ENCODE measurements at places on chromosomes 4 and X. TPM values are rescaled to one million over a fixed set of nuclear protein-coding genes. Genes with fewer than 3 reads are reported as not detected.

Gene ZFP92
- 0.19 TPM for total RNA-seq

Gene PRICKLE3
- 6.2 TPM for total RNA-seq

Gene ATG4A
- 33.4 TPM for total RNA-seq

Gene MAGEB17
- not detected for total RNA-seq

Gene PAGE2B
- not detected for total RNA-seq

Gene TBX22
- total RNA-seq: not detected

Gene HNRNPH2
- total RNA-seq: 64.5 TPM

Gene AFM
- total RNA-seq: not detected

Gene TMSB15C
- total RNA-seq: 3.1 TPM

Gene CLCN5
- 16.3 TPM for total RNA-seq

Gene GAGE12E
- not detected for total RNA-seq

Gene CSN1S1
- total RNA-seq: not detected

Gene NOX1
- total RNA-seq: not detected

Gene DGKK
- not detected for total RNA-seq

Gene SLC49A3
- 5.1 TPM for total RNA-seq

Gene PCSK1N
- total RNA-seq: 0.19 TPM

Gene ABCG2
- 14.6 TPM for total RNA-seq

Gene SNCA
- total RNA-seq: 0.96 TPM

Gene S100P
- total RNA-seq: not detected

Gene INTU
- 3.1 TPM for total RNA-seq

Gene SORCS2
- 0.19 TPM for total RNA-seq

Gene ZNF157
- total RNA-seq: 0.28 TPM

Gene PDS5A
- 56.0 TPM for total RNA-seq

Gene KCTD8
- 0.77 TPM for total RNA-seq

Gene GPRASP2
- 29.3 TPM for total RNA-seq

Gene KLHL13
- total RNA-seq: 7.1 TPM

Gene FGFR3
- 0.56 TPM for total RNA-seq

Gene HSD17B11
- 45.4 TPM for total RNA-seq

Gene FRG2
- total RNA-seq: not detected

Gene XPNPEP2
- not detected for total RNA-seq

Gene CXorf49
- total RNA-seq: not detected

Gene TXK
- not detected for total RNA-seq

Gene SASH3
- total RNA-seq: not detected

Gene DDX60
- 26.2 TPM for total RNA-seq

Gene LRAT
- total RNA-seq: not detected

Gene CHST7
- total RNA-seq: 40.8 TPM

Gene KLF8
- total RNA-seq: 1.9 TPM

Gene HSFX1
- 0.85 TPM for total RNA-seq

Gene CLIC2
- total RNA-seq: 0.85 TPM

Gene HGFAC
- not detected for total RNA-seq

Gene SLC25A4
- 23.4 TPM for total RNA-seq

Gene GLUD2
- 1.1 TPM for total RNA-seq

Gene SLC7A11
- total RNA-seq: 32.0 TPM

Gene TMPRSS11D
- total RNA-seq: not detected

Gene LRPAP1
- total RNA-seq: 124 TPM

Gene MAGEE1
- total RNA-seq: 0.96 TPM

Gene FAM47E
- 0.19 TPM for total RNA-seq

Gene PAK3
- total RNA-seq: 4.0 TPM

Gene CCDC110
- 2.3 TPM for total RNA-seq

Gene ZRSR2
- 5.6 TPM for total RNA-seq

Gene RASSF6
- under 0.01 TPM for total RNA-seq

Gene MAGEA12
- not detected for total RNA-seq

Gene SEL1L3
- total RNA-seq: 68.8 TPM

Gene CT83
- total RNA-seq: not detected

Gene ARHGEF38
- total RNA-seq: under 0.01 TPM

Gene SPCS3
- 121 TPM for total RNA-seq

Measured in regular cardiac myocyte (primary cell).